ENCODE measurements at places on chromosomes 5 and 9.
A peak's percentile ranks its signal among the peaks of the same experiment; 100 is the strongest.

DNA sequence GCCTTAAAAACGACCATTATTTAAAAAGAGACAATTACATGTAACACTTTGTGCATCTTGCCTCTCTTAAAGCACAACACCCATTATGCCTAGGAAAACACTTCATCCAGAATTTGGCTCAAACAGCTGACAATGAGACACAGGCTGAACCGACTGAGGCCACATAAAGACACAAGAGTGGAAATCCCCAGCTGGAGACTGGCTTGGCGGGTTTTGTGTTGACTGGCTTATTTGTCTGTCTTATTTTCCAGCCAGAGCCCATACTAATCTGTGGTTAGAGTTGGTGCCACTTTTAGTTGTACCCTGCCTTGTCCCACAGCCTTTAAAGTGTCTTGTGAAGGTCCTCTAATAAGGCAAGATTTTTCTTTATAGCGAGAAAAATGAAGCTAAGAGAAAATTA, 21.2 kb downstream of the TRIM14 start:
- no peak for DNase-seq

- peak; percentile 30 for DNase-seq
Observed at GRCh38 chr5:71938895-71939294, 168.4 kb upstream of the MAP1B start.

GRCh38 chr9:5665059-5665458, 36.2 kb downstream of the RIC1 start:
- DNase-seq = no peak

DNA sequence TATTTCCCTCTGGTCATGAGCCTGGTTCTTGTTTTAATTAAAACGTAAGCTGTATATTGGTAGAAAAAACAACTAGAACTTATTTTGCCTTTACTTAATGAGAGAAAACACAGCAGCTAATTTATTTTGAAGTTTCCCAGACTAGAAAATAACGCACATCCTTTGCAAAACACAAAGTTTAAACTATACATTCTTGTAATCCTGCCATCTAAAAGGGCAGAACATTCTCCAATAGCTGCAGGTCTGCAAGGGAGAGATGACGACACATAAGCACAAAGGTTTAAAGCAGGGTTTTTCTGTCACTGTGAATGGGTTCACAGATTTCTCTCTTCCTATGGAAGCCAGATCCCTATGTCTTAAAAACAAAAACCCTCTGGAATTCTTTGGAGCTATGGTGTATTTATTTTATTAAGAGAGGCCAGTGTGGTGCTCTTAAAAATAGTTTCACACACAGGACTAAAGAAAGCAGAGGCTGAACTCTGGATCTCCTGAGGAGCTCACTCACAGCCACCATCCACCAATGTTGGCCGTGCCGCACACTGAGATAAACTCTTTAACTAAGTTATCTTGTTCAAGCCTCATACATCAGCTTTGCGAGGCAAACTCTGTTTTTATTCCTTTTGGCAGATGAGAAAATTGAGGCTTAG, 82.4 kb downstream of the SNCAIP start:
- DNase-seq = no peak

DNA sequence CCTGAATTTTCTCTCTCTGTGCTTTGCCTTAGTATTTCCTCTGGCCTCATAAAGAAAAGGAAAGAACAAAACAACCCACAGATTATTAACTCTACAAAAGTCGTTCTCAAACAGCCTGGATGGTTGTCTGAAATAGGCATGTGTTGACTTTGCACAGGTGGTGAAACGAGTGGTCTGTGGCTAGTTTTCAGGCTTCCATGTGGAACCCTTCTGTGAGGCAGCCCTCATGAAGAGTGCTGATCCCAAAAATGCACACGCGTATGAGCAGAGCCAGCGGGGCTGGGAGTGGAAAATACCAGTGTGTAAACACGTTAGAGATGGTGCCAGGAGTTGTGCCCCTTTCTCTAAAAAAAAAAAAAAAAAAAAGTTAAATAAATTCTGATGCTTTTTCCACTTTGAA, 4.9 kb upstream of the PSAT1 start:
- no peak for DNase-seq

DNA sequence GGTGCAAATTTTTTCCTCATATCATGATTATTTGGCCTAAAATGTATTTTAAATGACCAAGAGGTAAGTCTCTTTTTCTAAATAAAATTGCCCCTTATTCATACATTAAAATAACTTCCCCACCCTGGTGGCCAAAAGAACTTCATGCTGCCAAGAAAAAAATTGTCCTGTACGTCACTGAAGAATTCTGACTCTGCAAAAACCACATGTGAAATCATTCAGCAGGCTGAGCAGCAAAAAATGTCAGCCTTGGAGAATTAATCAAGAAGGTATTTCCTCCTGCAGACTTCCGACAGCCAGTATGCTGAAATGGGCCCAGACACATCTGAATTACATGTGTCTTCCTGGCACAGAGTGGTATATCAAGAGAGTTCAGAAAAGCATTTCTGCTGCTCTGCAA, 94.6 kb upstream of the HMHB1 start:
- DNase-seq = no peak

- peak; percentile 86 for DNase-seq
Observed at GRCh38 chr9:127987103-127987614, 6.4 kb upstream of the EEIG1 start.

DNA sequence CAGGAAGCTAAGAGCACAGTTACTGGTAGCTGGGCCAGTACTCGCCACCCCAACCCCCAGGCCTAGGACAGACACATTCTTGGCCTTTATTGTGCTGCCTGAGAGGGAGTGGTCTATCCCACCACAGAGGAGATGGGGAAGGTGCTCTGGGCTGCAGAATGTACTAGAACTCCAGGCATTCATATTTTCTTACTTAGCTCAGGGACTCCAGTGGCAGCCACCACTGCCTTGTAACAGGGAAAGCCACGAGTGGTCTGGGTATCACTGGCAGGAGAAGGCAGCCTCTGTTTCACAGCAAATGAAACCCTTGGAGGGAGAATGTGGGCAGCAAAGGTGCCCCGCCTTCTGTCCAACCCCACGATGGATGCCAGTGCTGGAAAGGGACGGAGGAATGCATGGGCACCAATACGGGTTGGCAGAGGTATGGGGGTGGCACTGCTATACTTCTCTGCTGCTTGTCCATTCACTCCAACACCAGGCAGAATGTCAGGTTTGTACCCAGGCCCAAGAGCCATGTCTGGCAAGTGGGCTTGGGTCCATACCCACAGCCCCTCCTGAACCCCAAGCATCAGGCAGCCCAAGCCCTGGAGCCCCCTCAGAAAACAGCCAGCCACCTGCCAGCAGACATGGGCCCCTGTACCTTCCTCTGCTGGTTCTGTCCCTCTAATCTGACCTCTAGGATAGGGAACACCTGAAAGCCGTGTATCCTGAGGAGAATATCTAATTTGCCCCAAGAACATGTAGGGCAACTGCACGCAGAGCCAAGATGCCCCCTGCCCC, 4.6 kb downstream of the SEPTIN8 start:
- DNase-seq = no peak

- DNase-seq = no peak
Observed at GRCh38 chr9:127344368-127345000, 52.5 kb upstream of the SLC2A8 start.

- peak; percentile 57 for DNase-seq
Observed at GRCh38 chr9:131530546-131530919, 530 bp downstream of the UCK1 start.

DNA sequence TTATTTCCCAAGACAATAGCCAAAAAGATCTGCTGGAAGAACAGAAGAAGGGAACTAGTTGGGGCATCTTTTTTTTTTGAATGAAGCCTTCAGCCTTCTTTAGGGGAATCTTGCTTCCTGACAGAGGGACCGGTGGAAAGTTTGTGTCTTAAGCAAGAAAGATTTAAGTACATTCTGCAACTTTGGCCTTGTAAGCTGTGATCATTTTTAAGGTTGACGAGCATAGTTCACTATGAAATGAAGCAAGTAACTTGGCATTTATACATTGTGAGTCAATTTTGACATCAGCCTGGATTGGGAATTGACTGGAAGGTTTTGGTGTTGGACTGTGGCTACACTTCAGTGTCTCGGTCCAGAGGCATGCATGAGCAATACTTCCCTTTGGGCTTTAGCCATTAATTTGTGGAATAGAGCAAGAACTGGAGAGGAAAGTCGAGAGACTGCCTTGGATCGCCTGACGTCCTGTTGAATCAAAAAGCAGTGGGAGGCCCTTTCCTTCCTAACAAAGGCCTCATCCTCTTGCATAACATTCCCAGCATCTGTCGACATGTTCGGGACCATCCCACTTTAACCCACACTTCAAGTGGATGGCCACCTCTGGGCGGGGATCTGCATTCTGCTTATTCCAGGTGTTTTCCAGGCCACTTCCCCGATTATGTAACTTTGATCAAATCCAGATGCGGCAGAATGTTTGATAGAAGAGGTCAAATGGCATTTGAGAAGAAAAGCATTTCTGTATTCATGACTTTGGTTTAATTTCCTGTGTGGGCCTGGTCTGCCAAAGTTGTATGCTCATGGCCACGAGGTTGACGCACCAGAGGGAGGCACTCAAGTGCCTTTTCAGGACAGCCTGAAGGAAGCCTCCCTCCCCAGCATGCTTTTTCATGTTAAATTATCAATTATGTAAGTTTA, 12.5 kb downstream of the ABL1 start:
- DNase-seq = no peak

DNA sequence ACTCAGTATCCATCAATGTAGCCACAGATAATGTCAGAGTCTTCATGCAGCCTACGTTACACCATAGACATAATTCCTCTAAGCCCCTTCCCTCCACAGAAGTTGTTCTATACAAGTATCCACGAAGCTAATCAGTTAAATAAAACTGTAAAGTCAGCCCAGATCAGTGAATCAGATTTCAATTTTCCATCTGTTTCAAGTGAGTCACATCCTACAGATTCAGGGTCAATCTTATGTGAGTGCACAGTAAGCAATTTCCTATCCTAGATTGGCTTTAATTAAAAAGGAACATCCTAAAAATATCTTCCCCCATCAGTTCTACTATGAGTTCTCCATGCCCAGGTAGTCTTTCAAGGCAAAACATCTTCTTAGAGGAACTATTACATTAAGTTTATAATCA, 402.5 kb downstream of the EFNA5 start:
- no peak for DNase-seq

DNA sequence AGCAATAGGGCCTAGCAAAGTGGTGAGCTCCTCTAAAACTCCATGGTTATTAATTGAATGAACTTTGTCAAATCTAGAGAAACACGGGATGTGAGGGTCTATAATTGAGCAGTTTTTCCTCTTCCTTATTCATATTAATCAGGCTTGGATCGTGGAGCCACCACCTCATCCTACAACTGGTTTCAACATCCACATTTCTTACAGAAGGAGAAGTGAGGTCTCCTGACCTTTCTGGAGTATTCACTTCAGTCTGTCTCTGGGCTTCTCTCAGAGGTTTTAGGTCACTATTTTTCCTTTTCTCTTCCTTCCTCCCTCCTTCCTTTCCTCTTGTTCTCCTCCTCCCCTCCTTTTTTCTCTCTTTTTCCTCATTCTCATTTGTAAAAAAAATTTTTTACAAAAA, 177.3 kb upstream of the ACTBL2 start:
- DNase-seq = no peak

DNA sequence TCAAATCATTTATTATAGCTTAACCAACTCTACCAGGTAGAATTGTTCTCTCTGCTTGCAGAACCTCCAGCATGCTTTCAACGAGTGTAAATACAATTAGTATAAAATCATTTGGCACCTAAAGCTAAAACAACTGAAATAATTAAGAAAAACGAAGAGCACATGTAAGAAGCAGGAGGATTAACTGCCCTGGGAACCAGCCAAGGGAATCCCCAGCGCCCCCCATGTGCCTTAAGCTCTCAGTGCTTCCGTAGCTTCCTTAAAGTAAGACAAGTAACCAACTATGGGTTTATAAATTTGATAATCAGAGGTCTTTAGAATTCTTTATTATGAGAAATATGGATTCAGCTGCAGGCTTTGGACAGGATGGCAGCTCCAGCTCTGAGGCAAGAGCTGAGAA, 402.4 kb downstream of the RAB3C start:
- DNase-seq = no peak

DNA sequence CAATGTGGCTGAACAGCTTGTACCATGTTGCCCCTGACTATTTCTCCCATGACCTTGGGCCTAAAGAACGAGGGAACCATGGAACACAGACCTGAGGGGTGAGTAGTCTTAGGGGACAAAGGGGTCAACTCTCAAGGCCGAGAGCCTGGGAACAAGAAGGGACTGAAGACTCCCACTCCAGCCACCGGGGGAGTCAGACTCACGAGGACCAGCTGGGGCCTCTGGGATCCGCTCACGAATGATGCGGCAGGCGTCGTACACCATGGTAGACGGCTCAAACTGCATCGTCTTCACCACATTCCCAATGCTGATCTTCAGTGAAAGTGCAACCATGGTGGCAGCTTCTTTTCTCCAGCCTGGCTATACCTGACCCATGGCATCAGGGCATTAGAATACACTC, 6.6 kb downstream of the TLN1 start:
- no peak for DNase-seq

GRCh38 chr9:132061526-132061925, 18.1 kb downstream of the MED27 start:
- no peak for DNase-seq

DNA sequence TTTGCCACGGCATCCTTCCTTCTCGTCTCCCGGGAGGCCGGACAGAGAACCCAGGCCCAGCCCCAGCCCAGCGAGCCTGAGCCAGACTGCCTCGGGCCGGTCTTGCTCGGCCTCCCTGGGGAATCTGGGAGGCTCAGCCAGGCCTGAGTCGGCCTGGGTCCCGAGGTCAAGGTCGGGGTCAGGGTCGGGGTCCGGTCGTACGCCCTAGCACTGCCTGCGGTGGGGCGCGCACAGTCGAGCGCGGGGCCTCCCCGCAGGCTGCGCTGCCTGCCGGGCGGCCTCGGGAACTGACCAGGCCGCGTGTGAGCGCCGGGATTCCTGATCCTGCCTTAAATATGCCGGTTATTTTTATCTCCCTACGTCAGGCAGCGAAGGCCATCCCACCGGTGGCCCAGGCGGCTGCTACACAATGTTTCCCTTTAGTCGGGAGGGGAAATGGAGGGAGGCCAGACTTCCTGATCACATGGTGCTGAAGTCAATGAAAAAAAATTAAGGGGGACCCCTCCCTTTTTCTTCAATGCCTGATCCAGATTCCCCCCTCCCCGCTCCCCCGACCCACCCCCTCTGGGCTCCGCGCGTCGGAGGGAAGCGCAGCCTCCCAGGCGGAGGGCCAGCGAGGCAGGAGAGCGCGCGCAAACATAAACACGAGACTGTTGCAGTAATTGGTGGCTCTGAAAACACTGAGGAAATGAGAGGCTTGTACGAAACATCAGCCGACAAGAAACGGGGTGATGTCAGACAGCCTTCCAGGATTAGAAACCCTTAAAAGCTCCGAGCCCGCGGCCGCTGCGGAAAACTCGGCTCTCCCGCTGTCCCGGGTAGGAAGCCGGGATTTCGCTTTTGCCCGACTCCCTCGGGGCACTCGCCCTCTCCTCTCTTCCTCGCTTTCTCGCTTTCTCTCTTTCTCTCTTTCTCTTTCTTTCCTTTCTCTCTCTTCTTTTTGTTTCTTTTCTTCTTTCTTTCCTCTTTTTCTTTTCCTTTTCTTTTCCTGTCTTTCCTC, 148.2 kb upstream of the KLF4 start:
- DNase-seq = peak; percentile 13

DNA sequence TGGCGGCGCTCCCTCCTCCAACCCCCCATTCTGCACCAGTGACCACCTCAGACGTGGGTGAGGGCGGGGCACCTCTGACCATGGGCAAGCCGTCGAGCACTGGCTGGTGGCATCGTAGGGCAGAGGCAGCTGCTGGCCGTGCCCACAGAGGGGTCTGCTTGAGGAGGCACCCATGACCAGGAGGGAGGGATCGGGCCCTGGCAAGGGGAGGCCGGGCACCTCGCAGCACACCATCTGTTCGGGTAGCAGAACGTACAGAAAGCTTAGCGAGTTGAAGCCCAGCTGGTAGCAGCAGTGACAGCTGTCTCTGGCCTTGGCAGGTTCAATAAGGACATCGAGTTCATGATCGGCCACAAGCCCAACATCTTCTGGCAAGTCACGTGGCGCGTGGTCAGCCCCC, 4.3 kb upstream of the SLC6A18 start:
- no peak for DNase-seq

Data from HT-29 (cell line).